ENCODE measurements at places on chromosomes 11 and 22.

DNA sequence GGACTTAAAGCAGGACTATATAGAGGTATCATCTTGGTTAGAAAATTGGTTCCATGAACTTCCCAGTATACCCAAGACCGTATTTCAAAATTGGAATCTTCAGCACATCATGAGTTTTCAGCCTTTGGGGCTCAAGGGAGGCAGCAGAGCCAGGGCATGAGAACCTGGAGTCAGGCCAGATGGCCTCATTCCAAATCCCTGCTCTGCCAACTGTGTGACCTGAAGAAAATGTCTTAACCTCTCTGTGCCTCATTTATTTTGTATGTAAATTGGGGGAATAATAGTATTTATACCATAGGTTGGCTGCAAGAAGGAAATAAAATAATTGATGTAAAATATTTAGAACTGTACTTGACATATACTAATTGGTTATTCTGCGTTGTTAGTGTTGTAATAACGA lies 987.6 kb downstream of the TBC1D22A start:
- DNase-seq, result no peak

DNA sequence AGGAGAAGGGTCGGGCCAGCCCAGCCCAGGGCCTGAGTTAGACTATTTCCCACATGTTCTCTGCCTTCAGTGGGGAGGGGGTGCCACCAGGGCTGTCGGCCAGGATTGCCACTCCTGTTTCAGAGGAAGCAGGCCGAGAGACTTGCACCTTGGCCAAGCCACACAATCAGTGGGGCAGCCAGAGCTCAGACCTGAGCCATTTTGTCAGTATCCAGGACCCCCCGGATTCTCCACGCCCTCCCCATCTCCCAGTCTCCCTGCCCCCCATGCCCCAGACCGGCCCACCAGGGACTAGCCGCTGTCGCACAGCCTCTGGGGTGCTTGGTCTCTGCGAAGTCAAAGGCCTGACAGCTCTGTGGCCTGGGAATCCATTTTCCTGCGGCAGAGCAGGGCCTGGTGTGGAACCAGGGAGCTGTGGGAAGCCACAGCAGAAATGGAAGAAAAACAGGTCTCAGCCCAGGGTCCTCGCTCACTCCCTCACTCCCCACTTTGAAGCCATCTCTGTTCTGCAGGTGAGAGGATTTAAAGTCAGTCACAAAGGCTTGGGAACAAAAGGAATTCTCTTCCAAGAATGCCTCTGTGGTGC lies 25.5 kb upstream of the MGAT3 start:
- no peak for DNase-seq

DNA sequence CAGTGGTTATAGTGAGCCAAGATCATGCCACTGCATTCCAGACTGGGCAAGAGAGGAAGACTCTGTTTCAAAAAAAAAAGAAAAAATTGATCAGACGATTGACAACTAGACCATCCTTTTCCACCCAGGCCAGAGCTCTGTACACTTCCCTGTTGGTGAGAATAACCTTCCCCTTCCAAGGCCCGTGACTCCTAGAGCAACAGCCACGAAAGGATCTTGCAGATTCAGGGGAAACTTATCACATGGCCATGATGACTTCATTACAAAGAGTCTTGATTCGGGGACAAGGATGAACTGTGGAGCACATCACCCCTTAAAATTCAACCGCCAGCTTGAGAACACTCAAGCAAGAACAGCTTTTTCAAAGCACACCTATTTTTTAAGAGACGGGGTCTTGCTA lies 10.3 kb downstream of the CD5 start:
- no peak for DNase-seq

DNA sequence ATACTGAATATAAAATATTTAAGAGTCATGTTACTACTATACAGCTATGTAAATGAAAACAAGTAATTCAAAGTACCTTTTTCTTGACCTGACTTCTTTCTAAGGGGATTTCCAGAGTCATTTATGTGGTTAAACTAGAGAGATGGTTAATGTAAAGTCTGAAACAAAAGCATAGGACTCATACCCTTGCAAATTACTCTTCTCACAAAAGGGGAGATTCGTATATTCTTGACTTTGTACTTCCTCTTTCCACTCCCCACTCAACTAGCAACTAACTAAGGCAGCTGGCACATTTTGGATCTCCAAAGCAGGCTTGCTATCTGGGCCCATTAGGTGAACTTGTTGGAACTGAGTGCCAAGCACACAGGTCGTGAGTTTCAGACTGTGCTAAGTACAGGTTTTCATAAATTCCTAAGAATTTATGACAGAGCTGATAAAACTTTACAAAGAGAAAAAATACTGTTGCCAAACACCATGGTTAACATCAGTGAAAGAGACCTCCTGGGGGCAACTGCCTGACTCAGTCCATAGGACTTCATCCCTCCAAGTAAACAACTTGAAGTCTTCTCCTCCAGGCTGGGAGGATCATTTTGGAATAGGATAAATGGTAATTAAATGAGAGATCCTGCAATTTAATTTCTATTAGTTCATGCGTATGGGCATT lies 77.0 kb upstream of the DDI1 start:
- no peak for DNase-seq

DNA sequence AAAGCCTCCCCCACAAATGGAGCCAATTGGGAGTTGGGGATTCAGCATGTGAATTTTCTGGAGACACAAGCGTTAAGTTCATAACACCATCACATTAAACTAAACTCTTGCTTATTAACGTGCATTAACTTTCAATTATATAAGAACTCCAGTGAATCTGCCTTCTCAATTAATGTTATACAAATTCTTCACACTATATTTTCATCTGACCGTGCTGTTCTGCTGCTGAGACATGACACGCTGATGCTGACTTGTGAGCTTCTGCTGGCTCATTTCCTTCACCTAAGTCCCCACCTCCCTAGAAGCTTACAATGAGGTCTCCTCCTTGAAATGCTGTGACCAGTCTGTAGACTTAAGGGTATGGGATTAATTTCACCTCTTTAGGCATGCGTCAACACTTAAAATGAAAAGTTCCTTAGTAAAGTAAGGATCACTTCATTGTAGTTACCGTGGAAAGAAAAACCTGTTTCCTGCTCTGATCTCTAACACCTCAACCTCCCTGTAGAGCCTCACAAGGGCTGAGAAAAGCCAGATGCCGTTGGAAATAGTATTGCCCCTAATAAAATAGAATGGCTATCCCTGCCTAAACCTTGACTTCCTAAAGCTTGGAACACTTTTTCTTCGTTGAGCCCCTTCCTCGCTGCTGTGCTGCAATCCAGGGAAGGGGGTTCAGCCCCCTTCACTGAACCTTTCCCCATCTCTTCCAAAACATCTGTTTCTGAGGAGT lies 2.2 kb downstream of the HBG2 start:
- no peak for DNase-seq

DNA sequence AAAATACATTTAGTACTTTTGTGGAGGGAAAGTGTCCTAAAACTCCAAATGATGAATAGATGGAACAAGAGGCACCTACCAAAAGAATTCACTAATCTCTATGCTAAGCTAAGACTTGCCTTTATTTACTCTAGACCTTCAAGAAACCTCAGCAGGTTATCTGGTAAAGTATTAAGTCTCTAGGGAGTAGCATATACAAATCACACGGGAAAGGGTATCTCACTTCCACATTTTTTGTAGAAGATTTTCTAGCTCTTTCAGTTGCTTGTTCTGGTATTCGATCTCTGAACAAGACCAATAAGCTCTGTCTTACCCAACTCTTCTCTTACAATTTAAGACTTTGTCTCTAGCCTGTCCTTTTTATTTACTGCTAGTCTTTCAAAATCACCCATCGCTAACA lies 18.1 kb upstream of the CADM1 start:
- DNase-seq, result no peak

DNA sequence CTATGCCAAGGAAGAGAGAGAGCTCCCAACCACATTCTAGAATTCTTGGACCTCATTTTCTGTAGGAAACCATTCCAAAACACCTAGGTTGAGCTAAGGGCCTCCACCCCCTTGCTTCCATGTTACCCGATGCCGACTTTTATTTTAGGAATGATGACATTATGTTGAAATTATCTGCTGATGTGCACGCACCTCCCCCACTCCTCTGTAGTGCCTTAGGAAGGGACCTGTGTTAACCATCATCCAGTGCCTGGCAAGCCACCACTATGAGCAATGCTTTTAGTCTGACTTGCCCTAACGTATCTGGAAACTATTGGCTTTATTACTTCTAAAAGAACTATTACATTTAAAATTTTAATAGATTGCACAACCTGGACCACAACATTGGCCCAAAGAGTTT lies 42.1 kb downstream of the NCAPD3 start:
- no peak for DNase-seq

DNA sequence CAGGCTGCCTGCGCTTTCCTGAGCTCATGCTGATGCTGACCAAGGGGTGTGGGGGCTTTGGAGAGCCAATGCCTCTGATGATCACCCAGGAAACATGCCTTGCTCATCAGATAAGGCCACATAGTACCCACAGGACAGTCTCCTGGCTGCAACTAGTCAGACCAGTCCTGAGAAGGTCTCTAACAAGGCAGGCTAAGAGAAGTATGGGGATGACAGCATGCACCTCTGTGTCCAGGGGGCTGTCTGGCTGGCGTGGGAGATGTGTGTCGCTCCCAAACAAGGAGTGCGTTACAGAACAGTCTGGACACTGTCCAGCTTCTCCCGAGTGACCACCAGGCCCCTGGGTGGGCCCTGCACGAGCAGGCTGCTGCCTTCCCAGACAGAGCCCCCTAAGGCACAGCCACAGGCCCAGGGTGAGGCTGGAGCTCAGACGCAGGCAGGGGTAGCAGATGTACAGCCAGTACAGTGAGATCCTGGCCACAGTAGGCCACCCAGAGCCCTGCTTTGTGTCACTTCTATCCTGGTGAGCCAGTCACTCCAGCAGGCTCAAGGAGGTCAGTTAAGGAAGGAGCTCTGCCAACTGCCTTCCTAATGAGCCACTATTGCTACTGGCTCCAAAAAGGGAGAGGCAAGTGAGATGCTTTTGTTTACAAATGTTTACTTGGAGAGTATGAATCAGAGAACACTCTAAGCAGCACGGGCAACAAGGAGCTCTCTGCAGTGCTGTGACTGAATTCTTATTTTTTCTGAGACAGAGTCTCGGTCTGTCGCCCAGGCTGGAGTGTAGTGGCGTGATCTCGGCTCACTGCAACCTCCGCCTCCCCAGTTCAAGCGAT lies 66.0 kb upstream of the CLTCL1 start:
- DNase-seq, result no peak

GRCh38 chr22:50481440-50482106 lies at the start of gene ADM2:
Gene ADM2 (plus strand): TSS chr22:50481543. CDS start chr22:50481848, 305 bp downstream.
- peak; percentile 41 for DNase-seq

- DNase-seq, result no peak
Measured at GRCh38 chr22:49066619-49067018, 761.1 kb downstream of the BRD1 start.

GRCh38 chr11:62981743-62982142 lies 3.0 kb downstream of the SLC22A6 start:
- DNase-seq, result no peak

- no peak for DNase-seq
Measured at GRCh38 chr22:46929046-46929709, 166.7 kb downstream of the TBC1D22A start.

DNA sequence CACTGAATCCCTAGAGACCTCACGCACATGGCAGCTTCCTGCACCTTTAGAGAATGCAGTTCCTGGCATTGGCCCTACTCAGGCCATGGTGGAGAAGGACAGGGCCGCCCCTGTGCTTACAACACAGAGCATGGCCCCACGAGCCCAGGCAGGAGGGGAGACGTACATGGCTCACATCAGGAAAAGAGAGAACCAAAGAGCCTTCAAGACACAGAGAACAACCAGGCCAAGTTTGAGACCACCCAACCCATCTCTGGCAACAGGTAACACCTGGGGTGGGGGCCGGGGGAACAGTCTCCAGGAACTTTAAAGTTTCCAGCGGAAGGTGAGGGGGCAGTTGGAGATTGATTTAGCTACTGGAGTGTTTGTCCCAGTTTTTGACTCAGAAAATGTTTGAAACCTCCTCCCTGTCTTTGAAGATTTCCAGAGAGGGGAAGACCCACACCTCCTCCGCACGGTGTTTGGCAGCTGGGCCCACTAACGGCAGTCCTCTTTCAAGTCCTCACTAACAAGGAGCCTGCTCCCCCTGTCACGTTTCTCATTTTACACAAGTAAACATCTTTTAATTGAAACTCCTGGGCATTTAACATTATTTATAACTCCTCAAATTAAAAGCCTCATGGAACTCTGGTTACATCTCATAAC lies 1423.8 kb downstream of the TBC1D22A start:
- no peak for DNase-seq

DNA sequence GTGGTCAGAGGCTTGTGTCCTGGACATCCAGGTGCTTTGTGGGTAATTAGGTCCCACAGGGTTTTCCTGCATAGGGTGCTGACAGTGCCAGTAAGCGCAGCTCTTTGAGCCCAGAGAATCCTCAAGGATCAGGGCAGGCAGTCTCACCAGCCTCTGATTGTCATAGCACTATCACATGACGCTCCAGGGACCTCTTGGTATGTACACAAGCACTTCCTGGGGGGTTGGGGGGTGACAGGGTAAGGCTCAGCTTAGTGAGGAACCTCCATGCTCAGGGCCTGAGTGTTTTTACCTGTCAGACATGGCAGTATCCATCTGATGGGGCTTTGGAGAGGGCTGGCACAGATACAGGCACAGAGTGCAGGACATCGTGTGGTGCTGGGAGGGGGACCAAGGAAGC lies 27.9 kb upstream of the SUSD2 start:
- DNase-seq, result no peak

Measured in stimulated activated CD8-positive, alpha-beta memory T cell treated with anti-CD3 and anti-CD28 coated beads, Interleukin-7, amount 100 ng/mL, for 1 hour (primary cell).